ENCODE measurements at places on chromosomes 5 and 9.

DNA sequence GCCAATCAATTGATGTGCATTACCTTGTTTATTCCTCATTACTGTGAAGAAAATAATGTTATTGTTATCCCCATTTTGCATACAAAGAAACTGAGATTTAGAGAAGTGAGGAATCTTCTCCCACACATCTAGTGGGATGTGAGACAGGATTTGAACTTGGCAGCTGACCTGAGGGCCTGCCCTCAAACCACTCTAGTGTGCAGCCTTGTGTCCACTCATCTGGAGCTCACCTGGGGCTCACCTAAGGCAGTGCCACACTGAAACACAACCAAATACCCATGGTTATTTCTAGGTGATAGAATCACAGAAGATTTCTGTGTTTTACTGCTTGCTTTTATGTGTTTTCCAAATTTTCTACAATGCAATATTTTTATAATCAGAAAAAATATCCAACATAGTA lies 94.7 kb upstream of the SAP30L start:
- no peak for DNase-seq

- no peak for DNase-seq
Observed at GRCh38 chr5:151880324-151880723, 44.3 kb downstream of the GLRA1 start.

DNA sequence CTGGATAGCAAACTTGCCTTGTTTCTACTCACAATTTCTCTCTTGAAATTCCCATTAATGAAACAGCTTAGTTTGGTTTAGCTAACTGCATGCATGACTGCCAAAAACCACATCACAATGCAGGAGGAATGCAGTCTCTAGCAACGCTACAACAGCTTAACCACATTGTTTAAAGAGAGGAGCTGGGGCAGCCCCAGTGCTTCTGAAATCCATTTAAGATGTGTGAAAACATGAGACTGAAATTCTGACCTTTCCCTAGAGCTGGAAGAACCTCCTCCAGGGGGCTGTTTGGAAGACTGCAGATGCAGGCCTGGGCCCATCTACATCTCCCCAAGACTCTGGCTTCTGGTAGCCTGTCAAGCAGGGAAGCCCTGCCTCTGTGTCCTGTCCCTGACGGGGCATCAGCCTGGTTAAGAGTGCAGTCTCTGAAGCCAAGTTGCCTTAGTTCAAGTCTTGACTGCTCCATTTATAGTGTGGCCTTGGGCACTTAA lies 157.1 kb downstream of the ZNF462 start:
- DNase-seq, result peak; percentile 20

- no peak for DNase-seq
Observed at GRCh38 chr9:120692901-120693699, 21.2 kb downstream of the MEGF9 start.

DNA sequence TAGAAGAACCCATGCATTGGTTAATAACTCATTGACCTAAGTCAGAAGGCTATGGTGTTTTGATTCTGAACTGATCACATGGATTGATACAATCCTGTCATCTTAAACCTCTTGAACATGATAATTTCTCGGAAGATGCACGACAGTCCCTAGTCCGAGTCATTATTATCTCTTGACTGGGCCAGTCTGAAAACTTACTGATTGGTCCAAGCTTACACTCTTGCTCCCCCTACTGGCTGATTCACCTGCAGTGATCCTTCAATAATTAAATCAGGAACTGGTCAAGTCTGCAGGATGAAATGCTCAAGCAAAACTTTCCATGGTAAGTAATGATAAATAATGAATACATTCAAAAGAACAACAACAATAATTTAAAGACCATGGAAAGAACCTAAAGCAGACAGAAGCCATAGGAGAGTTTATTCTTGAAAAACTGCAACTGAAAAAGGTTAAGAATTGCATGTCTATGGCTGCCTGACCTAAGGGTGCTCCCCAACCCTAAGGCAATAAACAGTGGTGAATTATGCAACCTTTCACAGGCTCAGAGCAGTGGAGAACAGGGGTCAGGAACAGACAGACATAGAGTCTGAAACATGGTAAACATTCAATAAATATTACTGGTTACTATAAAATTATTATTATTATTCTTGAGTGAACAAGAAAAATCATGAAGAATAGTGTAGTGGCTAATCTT lies 79.3 kb downstream of the BRINP1 start:
- peak; percentile 2 for DNase-seq

DNA sequence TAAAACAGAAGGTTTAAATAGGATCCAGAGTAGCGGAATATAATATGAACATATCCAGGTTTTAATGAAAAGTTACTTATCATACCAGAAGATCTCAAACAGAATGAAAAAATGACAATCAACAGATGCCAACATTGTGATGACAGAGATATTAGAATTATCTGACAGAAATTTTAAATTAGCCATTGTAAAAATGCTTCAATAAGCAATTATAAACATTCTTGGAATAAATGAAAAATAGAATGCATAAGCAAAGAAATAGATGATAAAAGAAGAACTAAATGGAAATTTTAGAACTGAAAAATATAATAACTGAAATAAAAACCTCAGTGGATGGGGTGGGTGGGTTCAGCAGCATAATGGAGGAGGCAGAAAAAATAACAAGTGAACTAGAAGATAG lies 37.2 kb downstream of the ZMAT2 start:
- DNase-seq, result no peak

DNA sequence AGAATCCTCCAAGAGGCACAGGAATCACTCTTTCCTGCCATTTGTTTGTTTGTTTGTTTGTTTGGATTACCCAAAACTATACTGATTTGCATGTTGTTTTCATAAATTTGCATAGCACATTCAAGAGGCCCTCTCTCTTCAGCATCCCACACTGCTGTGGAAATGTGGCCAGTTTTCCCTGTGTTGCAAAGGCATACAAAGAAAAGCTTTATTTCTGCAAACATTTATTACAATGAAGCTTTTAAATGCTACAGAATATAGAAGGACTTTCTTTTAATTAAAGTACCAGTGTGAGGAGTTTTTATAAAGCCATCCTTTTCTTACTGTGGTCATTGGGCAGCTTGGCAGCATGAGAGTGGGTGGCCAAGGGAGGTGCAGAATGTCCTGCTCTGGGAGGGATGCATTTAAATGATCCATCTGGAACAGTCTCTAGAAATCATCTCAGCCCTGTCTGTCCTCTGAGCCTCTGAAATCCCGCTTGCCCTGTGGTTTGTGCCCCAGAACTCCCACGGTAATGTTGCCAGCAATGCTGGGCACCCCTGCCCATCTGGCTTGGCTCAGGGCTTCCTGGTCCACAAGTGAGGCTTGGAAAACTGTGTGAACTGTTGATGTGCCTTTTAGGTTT lies 356.8 kb upstream of the KIF2A start:
- DNase-seq, result no peak

- no peak for DNase-seq
Observed at GRCh38 chr9:100474082-100474923, 1.4 kb downstream of the TMEFF1 start.

DNA sequence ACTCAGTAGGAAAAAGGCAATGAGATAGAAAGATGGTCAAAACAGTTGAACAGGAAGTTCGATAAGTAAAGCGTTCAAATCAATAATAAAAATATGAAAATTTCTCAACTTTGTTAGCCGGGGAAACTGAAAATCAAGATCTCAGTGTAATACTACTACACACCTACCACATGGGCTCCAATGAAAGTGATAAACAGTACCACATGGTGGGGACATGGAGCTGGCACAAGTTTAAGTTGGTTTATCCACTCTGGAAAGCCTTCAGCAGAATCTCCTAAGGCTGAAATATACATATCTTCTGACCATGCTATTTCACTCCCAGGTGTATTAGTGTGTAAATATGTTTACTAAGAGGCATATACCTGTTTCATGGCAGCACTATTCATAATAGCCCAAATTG lies 126.8 kb downstream of the NXNL2 start:
- DNase-seq, result no peak

DNA sequence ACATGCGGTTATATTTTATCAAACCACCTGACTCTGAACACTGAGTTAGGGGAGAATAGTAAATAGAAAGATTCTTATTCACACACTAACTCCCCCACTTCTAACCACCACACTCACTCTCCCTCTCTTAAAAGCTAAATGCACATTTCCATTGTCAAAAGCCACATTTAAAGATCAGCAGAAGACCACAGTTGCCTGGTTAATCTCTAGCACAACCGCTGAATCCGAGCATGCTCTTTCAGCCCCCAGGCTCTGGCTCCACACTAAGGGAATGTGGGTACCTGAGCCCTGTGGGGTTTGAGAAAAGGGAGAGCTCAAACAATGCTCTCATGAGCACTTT lies 35.7 kb downstream of the PFDN1 start:
- DNase-seq, result no peak

DNA sequence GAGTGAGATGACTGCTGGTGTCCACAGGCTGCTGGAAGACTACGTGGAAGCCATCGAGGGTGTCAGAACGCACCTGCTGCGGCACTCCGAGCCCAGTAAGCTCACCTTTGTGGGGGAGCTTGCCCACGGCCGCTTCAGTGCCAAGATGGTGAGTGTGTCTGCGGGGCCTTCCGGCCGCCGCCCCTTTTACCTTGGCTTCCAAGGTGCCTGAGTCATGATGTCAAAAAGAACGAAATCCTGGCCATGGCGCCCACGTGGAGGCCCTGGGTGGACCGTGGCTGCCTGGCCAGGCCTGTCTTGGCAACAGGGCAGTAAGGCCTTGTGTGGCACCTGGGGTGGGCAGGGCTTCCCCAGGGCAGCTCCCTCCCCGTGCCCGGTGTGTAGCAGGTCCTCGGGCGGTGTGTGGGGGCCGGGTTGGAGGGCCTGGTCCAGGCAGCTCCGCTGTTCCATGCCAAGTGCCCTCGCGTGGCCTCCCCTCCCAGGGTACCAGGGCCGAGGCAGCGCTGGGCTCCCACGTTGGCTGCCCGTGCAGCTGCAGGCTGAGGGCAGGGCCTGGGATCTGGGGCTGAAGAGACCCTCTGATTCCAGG lies 7.8 kb downstream of the DPP7 start:
- DNase-seq, result no peak

DNA sequence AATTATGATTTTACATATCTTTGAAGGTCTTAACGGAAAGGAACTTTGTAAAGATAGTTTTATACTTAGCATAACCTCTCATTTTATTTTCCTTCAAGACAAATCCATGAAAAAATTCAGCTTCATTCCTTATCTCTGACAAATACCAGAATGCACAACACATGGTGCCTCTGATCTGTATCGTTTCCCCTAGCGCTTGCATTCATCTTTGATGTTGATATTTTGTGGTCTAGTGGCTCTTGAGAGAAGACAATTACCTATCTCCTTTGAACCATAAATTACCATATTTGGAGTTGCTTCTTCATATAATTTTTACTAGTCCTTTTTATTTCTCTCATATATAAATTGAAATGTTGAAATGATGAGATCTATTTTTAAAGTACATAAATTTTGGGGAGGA lies 551.3 kb downstream of the PDE4D start:
- DNase-seq, result no peak

DNA sequence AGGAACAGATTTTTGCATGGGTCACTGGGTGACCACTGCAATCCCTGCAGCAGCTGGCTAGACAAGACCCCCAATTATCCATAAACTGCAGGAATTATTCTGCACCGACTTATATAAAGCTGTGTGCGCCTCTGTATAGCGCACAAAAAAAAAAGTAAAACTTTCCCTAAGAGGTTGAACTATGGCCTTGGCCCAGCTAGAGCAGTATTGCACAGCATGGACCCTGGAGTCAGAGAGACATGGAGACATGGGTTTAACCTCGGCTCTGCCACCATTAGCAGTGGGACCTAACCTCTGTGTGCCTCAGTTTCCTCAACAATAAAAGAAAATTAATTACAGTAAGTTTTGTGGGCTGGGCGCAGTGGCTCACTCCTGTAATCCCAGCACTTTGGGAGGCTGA lies 17.1 kb upstream of the GRPEL2 start:
- DNase-seq, result no peak

GRCh38 chr9:98083566-98084183 lies 27.1 kb downstream of the NANS start:
- no peak for DNase-seq

- DNase-seq, result no peak
Observed at GRCh38 chr5:119750887-119751733, 121.8 kb downstream of the FAM170A start.

DNA sequence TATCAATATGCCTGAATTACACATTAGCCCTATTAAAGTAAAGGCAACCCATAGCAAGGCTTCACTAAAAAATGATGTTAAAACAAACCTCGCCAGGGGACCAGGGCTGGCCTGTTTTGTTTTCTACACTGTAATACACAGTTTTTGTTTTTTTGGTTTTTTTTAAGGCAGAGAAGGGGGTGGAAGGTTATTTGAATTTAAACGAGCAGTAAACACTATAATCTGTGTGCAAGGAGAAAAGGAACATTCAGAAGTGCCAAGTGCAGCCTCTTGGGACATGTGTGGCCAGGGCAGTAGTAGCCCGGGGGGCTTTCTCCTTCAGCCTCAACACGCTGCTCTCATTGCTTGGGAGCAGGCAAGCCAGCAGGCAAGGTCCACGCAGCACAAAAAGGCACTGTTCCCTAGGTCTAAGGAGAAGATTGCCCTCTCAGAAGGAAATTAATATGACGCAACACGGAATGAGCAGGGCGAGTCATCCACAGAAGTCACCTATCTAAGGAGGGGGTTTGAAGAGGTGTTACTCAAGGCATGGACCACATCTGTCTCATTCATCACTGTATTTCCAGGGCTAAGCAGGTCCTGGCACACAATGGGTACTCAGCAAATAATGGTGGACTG lies 16.2 kb downstream of the SIL1 start:
- no peak for DNase-seq

GRCh38 chr9:92324889-92325268 lies 271 bp downstream of the NOL8 start:
- DNase-seq, result no peak

DNA sequence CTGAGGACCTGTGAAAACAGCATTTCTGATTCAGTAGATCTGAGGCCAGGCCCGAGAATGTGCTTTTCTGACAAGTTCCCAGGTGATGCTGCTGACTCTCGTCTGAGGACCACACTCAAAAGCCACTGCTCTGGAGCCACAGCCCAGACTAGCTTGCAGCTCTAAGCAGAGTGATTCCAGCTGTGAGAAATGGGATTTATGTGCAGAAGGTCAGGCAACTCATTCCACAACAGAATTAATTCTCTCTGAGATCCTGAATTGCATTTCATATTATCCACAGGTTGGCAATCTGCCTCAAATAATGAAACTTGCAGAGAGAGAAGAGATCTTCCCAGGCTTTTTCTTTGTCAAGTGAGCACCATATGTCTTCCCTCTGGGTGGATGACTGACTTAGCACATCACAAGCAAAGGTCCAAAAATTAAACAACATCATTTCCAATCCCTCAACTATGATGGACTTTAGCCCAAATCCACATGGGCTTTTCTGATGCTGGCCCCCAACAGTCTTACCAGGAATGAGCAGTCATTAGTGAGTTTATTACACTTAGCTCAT lies 140.2 kb downstream of the ALDH1A1 start:
- no peak for DNase-seq

- peak; percentile 7 for DNase-seq
Observed at GRCh38 chr9:123267481-123268198, 746 bp downstream of the STRBP start.
